ENCODE measurements at places on chromosomes 16 and 17.

DNA sequence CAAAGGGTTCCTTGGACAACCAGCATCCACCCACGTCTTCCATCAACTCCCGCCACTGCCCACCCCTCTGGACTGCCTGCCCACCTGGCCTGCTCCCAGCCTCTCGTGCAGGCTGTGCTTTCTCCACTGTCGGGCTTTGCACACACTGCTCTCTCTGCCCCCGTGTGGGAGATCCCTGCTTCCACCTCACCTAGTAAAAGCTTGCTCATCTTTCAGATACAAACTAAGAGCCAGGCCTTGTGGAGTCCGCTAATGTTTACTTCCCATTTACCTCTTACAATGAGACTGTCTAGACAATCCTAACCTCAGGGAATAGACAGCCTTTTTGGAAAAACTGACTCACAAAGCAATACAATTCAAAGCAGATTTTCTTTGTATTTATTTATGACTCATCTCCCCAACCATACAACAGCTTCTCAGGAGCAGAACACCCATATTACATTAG, 67.6 kb downstream of the USP31 start:
- DNase-seq = no peak

DNA sequence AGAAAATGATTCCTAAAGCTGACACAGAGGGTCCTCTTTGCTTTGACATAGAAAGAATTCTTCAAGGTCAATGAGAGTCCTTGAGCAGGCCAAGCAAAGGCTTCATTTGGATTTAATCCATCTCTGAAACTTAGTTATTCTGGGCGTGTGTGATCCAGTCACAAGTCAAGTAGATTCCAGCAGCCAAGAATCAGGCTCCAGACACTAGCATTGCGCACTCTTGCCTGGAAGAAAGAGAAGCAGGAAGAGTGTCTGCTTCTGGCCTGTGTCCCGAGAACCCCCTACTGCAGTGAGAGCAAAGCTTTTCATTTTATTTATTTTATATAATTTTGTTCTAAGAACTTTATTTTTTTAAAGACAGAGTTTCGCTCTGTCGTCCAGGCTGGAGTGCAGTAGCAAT, 88.2 kb upstream of the CACNG5 start:
- DNase-seq = no peak

DNA sequence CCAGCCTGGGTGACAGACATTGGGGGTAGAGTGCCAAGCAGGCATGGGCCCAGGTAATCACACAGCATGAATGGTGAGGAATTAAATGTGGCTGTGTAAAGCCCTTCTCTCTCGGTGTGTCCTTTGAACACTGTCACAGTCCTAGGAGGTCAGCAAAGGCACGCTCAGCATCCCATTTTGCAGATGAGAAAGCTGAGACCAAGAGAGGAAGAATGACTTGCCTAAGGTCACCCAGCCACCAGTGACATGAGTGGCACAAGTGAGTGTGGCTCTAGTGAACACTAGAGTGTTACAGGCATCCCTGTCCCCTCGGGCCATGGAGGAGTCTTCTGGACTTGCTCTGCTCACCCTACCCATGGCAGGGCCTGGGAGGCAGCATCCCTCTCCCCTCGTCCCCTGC, 10.7 kb downstream of the CTF1 start:
- no peak for DNase-seq

DNA sequence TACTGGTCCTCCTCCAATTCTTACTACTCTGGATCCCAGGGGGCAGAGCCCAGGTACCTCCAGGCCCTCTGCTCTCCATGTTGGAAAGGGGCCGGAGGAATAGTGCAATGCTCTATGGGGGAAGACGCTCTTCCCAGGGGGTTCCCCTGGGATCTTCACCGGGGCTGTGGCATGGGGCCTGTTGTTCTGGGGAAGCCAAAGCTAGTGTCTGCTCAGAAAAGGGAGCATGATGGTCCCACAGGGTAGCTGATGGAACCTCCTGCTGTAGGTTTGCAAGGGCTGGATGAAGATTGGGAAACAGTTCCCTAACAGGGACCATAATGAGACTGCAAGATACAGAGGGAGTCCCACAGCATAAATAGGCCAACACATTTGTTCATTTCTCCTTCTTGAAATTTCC, 114.7 kb downstream of the IRX5 start:
- DNase-seq = no peak

All from left renal cortex interstitium (tissue), 4 donors.